ENCODE measurements at places on chromosomes 2 and 18.
A peak's percentile ranks its signal among the peaks of the same experiment; 100 is the strongest.

GRCh38 chr18:79164706-79165105 lies 95.5 kb downstream of the ATP9B start:
- no peak for DNase-seq

DNA sequence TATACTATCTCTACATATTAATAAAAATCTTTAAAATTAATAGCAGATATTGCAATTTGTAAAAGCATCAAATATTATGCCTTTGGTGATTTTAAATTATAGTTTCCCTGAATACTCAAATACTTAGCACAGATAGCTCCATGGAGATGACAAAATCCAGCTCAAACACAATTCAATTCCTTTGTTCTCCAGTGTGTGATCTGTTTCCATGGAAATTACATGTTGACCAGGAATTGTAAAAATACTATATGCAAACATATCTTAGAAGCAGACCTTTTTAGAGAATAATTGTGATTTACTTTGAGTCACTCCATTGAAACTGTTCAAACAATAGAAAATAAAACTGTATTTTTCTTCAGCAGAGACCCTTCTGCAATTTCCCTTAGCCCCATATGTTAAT lies 68.3 kb downstream of the FAM161A start:
- no peak for DNase-seq

DNA sequence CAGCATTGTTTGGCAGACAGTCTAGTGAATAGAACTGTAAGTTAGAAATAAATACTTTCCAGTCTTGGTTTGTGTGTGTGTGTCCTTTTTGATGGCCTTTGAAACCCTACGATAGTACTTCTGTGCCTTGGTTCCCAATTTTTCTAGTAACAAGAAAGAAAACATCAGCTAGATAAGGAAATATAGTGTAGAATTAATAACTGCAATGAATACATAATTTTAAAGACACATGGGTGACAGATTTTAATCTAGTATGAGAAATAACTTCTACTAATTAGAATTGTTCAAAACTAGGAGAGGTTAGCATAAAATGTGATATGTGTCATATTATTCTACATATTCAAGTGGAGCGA lies 44.5 kb upstream of the NEMP2 start:
- no peak for DNase-seq

DNA sequence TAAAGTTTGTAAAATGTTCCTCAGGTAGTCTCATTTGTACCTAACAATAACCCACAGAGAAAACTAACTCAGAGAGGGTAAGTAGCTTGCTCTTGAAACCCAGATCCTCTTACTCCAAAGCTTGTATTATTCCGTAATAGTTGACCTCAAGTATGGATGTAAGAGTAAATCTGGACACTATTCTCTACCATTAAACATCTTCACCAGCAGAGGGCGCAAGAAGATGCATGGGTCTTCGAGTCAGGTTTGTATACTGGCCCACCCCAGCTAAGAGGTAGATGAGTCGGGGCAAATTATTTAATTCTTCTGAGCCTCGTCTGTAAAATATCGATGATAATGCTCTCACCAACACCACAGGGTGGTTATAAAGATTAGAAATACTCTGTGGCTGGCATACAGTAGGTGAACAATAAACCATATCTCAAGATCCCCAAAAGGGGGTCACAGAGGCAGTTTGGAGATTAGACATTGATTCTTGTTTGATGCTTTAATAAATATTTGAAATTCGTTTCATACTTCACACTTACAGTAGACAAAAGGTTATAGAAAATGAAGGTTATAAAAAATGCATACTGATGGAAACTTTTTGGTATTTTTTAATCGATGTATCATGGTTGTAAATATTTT lies 3.5 kb upstream of the CABLES1 start:
- peak; percentile 18 for DNase-seq

- DNase-seq = no peak
These were observed 122.7 kb downstream of the TCF4 start for GRCh38 chr18:55465313-55465712.

DNA sequence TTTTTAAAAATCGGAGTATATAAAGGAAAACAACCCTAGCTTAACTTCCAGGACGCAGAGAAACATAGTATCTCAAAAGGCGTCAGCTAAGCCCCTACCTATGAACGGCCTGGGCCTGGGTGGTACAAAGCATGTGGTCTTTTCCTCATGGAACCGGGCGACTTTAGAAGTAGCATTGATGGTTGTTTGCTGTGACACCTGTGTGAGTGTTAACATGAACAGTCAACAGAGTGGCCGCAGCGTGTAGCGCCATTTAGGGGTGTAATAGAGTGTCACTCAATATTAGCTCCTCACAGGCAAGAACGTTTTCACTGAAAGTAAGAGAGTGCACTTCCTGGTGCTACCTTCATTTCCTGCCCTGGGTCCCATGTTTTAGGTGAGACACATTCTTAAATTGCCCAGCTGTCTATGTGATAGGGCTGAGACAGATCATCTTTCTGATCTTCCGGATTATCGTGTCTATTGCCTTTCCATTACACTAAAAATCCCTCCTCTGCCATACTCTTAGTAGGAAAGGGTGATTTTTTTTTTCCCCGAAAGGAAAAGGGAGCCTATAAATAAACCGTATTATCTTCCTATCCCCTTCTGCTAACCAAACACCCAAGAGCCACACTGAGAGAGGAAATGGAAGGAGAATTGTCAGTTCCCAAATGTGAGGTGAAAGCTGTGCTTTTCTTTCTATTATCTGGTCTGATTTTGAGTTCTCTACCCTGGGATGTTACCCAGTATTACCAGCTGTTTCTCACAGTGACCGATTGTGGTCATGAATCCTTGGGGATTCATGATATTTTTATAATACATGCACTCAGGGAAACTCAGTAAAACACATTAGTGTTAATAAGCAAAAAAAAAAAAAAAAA lies 1.3 kb downstream of the GORASP2 start:
- no peak for DNase-seq

DNA sequence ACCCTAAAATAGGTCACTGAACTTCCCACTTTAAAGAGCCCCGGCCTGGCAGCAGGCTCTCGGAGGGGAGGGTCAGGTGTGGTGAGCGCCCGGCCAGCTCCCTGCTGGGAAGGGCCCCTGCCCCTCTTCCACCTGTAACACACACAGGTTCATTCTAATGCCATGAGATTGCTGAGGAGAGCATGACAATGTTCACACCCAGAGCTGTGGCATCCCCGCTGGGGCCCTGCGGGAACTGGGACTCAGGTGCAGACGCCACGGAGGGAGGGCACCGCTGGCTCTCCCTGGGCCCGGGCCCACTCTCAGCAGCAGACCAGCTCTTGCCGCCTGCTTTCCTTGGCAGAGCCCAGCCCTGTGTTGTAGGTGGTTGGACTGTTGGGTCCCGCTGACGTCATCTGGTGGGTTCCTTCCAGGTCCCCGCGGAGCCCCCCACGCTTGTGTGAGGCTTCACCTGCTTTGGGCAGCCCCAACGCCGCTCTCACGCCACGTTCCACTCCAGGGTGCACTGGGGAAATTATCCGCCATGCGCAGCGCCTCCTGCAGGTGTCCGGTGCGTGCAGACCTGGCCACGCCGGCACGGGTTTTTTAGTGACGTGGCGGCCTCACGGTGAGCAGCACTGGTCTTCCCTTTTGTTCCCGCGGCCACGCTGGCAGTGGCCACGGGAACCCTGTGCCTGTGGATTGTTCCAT lies 50.4 kb upstream of the KCNG2 start:
- no peak for DNase-seq

DNA sequence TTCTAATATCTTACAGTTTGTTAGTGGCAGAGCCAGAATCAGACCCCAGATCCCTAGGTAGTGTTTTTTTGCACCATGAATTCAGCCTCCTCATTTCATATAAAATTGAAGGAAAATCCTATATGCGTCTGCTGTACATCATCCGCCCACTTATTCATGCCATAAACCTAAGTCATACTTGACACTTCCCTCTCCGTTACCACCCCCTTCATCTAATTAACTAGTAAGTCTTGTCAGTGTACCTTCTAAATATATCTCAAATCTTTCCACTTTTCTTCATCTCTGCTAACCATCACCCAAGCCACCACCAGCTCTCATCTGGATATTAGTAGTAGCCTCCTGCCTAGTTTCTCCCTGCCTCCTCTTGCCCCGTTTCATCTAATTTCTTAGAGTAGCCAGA lies 248.7 kb upstream of the SIX3 start:
- DNase-seq = no peak

DNA sequence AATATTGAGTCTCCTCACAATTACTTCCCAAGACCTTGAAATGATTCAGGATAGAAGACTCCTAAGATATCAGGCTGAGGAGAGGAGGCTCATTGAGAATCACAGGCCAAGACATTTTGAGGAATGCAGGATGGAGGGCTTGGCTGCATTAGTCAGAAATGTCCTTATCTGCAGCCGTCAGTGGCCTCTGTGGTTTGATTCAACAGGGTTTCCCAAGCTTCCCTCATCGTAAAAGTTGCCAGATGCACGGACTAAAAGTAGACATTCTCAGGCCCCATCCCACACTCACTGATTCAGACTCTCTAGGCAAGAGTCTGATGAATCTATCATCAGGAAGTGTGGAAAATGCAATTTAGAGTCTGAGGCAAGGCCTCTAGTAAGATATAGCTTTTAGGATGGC lies 34.0 kb upstream of the TMEM178A start:
- DNase-seq = no peak

DNA sequence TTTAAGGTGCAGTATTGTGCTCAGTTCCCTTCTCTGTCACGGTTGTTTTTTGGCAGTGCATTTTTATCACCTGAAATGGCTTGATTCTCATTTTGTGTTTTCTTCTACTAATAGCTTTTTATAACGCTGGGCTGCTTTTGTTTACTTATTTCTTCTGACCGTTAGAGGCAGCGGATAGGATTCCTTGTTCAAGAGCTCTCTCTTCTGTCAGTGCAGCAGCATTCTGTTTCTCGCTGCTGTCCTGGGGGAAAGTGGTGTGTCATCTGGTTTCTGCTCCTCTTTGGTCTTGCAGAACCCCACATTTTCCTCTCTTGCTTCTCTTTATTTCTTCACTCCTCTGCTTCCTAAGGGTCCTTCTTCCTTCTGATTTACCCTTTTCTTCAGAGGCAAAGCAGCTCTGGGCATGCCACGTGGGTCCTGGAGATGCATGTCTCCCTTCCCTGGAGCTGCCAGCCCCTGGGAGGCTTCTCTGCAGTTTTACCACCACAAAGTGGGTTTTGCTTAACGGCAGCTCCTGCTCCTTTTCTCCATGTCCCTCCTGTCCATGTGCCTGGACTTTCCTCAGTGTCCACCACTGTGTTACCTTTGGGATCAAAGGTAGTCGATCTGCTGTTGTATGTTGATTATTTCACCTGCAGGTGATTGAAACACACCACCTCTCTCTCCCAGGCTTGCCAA lies 47.3 kb upstream of the SNTG2 start:
- no peak for DNase-seq

DNA sequence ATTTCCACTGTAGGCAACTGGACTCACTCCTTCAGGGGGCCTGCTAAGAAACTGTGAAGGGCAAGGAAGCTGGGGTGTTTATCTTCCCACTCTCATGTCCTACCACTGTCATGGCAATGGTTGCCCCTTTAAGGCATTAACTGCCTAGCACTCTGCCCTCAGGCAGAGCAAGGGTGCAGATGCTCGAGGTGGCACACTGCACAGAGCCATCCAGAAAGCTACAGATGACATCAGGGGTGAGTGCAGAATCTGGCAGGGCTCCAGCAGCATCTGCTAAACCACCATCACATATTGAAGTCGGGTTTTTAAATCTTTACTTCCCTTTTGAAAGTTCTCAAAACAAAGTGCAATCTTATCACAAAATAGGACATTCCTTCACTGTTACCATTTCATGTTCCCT lies 75.4 kb downstream of the RAPGEF4 start:
- no peak for DNase-seq

DNA sequence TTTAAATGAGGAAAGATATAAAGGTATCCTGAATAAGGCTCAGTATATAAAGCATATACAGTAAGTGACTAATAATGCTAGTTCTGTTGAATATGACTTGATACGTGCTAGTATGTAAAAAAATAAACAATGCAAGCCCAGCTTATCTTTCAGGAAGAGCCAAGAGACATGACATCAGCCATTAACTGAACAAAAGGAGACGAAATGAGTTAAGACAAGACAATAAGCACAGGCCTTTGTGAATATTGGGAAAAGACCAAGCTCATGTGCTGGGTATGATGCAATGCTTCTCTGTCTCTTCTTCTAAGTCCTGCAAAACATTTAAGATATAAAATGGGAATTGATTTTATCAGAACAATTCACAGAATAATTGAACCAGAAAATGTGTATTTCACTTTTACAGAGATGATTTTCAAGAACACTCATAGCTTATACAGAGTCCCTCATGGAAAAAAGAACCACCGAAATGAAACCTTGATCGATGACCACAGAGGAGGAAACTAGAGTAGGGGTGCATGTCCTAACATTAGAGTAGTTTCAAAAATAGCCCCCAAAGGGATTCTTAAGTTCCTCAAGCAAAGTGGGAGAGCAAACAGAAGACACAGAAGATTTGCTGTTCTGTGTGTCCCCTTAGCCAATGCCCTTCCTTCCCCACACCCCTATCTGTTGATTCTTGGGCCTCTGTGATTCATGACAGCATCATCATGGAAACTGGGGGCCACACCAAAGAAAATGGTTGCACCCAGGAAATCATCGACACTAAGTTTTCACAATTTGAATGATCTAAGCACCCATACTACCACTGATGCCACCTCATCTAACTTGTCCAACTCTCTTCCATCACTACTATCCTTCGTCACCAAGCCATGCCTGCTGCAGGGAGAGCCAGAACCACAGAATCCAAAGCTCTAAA lies 68.0 kb upstream of the CRIM1 start:
- DNase-seq = no peak
